ENCODE measurements at places on chromosomes 1 and 21.

DNA sequence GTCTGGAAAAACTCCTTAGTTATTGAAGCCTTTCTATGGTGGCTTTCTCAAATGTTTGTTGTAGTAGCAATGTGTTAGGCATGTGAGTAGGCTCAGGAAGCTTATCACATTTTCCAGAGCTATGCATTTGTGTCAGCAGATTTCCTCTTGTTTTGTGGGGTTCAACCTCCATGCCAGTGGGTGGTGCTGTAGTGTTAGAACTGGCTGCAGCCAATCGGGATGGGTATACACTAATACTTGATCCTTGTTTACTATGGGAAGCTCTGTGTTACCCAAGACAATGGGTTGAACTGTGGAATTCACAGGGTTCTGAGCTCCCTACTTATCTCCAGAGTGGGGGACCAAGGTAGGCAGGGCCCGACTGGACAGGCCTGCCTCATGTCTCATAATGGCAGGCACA lies 348.5 kb upstream of the ADAMTS5 start:
- no peak for DNase-seq

DNA sequence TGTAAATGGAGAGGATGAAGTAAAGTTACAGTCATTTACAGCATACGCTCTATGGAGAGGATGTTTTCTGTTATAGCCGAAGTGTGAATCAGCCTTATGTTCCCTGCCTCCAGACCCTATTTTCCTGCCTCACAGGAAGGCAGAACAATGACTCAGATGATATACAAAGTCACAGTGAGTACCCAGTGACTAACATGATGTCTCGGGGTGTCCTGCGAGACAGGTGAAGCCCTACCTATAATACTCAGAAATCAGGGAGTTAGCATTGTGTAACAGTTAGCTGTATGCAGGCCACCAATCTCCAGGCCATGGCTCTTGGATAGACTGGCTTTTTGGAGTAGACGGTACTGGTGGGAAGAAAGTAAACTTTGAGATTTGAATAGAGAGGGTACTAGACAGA lies 55.6 kb upstream of the FBXO28 start:
- no peak for DNase-seq

DNA sequence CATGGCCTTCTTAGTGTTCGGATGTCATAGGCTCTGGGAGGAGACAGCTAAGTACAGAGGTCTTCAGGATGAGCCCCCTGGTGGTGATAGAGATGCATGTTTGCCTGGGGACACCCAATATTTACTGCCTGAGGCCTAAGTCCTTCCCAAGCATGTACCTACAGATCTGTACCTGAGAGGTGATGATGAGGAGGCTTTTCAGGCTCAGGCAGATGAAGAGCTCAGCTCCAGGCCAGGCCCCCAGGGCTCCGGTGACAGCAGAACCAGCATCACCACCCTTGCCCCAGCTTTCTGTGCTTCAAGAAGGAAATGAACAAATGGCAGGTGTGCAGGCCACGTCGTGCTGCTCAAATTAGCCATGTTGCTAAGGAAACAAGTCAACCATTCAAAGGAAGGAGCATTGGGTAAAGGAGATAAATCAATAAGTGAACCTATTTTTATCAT lies 21.1 kb downstream of the CACNA1E start:
- DNase-seq = no peak

GRCh38 chr1:185912504-185912903 lies 178.3 kb downstream of the HMCN1 start:
- DNase-seq = no peak

DNA sequence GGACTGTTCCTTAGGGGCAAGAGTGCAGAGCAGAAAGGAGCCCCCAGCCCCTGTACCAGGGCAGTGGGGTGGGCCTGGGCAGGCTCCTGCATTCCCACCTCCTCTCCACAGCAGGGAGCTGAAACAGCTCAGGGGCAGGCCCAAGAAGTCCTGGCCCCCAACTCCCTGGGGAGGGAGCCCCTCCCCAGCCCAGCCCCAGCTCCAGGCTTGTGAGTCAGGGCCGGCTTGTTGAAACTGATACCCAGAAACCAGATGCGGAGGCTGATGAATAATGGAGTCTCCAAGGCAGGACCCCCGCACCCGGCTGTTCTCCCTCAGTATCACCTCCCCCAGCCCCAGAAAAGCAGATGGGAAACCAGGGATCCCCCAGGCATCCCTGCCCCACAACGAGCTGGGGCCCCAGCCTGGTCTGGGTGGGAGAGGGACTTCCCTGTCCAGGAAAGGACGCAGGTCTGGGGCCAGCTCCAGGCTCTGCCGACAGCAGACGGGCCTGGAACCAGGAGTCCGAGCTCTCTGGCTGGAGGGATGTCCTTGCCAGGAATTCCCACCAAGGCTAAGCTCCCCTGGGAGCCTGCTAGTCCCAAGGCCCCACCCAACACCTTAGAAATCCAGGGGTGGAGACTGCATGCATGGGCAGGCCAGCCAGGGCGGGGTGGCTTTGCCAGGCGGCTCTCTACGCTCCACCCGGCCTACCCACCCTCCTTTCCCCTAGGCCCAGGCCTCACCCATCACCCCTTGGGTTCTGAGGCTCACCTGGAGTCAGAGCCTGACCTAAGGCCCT lies 2.7 kb downstream of the PLEKHG5 start:
- DNase-seq = no peak

- no peak for DNase-seq
These were observed 512.2 kb upstream of the NR5A2 start for GRCh38 chr1:199515261-199515660.

- no peak for DNase-seq
These were observed 84.2 kb downstream of the SPATA46 start for GRCh38 chr1:162292422-162292849.

DNA sequence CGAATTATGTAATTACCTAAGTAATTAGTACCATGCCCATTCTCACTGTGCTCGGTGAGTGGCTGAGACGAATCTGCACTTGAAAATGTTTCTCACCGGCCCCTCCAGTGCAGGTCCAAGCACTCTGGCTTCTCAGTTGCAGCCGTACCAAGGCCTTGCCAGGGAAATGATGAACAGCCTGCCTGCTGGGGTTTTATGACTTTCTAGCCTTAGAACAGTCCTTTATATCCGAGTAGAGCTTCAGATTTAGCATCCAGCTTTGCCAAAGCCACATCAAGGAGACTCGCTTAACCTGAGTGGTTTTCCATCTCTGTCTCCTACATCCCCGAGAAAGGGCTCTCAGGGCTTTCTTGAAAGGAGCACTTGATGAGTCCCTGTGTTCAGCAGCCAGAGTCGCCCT lies 83.4 kb downstream of the GREM2 start:
- no peak for DNase-seq

DNA sequence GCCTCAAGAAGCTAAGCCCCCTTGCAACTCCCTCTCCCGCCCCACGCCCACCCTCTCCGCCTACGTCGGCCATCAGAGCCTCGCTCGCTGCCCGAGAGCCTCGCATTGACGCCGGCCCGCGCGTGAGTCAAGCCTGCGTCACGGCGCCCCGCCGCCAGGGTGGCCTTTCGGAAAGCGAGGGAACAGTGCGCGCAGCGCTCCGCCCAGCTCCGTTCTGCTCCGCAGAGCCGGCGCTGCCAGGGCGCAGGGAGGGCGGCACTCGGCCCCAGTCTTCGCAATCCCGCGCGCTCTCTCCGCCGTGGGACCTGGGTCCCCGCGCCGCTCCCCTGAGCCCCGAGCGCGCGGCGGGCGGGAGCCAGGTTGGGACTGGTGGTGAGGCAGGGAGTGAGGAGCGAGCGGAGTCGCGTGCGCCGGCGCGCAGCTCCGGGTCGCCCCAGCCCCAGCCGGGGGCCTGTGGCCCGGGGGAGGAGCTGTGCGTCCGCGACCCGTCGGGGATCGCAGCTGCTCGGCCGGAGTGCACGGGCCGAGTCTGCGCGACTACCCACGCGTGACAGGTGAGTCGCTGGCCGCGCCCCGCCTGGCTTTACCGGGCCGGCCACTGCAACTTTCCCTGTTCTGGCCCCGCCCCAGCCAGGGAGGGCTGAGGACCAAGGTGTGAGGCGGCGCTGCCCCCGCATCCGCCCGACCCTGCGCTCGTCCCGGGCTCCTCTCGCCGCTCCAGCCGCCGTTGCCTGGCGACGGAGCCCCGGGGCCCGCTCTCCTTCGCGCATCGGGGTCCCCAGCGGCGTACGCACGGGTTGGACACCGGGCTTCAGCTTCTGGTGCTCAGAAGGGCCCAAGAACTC lies at the start of gene SLC6A17:
Gene SLC6A17 (plus strand): TSS at position 165 of the 845 bp plus-strand sequence. CDS start 16,436 bp downstream, outside the sequence.
- no peak for DNase-seq

DNA sequence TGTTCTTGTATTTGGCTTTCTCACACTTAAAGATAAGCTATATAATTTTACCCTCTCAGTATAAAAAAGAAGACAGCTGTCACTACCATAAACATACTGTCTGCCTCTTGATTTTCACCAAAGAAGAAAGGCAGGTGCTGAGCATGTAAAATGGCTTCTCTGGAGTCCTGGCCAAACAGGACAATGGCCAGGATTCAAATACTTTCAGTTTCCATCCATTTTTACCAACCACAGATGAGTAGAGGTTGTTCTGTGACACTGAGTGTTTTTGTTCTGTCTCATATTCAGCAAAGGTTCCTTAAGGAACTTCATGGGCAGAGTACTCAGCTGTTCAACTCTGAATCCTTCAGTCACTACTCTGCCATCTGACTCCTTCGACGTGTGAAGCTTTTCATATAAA lies 29.4 kb upstream of the RAB3GAP2 start:
- no peak for DNase-seq

- no peak for DNase-seq
These were observed 7.0 kb downstream of the COL24A1 start for GRCh38 chr1:86149591-86149990.

DNA sequence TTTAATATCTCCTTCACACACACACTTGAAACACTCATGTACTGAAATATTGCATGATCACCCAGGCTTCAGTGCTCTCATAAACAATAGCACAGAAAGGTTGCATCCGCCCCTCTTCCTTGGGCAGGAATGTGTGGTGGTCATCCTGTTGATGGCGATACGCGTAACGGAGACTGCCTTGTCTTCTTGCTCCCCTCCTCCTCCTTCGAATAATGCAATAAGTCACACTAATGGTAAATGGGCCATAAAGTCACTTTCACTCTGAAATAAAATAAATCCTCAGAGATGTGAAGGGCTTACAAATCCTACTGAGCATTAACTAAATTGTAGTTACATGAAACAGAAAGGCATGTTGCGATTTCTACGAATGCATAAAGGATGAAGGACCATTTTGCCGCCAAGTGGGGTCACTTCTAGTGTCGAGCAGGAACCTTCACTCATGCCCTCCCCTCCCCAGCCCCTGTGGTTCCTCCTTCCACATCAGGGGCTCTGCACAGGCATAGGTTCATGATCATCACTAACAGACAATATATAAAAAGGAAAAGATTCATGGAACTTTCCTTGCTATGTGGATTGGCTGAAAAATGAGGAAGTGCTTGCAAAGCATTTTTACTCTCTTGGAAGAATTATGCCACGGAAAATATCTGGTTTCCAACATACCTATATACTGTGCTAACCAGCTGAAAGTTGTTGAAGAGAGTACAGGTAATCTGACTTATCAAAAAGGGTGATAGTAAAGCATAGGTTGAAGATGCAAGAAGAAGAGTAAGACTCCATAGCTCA lies 1.2 kb upstream of the PGBD5 start:
- DNase-seq = no peak

DNA sequence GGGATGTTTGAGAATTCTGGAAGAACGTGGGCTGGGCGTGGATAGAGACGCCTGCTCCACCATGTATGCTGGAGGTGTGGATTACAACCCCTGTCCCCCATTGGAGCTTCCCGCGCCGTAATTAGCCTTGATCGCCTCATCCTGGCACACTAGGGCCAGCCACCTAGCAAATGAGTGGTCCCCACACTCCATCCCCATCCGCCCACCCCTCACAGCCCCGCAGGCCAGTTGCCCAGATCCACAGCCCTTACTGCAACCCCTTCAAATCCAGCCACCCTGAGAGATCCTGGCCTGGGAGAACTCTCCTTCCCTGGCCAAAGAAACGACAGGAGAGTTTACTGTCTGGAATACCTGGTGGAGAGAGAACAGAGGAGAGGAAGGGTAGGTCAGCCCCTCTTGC lies 375 bp upstream of the GJA4 start:
- DNase-seq = no peak

DNA sequence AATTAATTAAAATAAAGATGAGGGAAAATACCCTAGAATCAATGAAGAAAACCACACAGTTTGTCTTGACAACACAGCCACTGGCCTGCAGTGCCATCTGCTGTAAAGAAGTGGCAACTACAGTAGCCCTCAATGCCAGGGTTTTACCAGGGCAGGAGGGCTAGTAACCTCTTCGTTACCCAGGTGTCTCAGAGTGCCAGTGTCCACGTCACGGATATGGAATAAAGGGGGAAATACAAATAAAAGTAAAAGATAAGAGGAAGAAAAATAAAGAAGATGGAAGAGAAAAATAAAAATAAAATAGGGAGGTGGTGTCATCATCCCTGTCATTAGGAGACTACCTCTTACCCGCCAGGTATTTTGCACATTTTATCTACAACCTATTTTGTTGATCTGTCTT lies 14.2 kb upstream of the SLC44A3 start:
- peak; percentile 9 for DNase-seq

DNA sequence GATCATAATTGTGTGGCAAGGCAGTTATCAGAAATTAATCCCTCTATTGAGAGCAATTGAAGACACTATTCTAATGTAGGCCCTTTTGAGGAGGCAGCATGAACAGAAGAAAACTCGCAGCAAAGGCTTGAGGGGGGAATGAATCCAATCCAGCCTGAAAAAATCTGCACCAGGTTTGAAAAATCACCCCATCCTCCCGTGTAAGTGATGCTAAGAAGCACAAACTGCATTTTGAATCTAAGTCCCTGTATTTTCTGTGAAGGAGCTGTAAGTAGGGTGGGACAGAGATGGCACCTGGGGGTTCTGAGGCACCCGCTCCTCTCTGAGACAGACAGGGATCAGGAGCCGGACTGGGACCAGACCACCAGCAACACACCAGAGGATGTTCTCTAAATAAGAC lies at the start of gene CRB1:
Gene CRB1 (plus strand): TSS at position 241 of the 400 bp plus-strand sequence. CDS start 161 bp downstream, outside the sequence.
- no peak for DNase-seq

- no peak for DNase-seq
These were observed 805.8 kb downstream of the USP25 start for GRCh38 chr21:16535626-16536025.

- no peak for DNase-seq
These were observed 3.6 kb upstream of the ZMYM4 start for GRCh38 chr1:35264871-35265270.

- DNase-seq = no peak
These were observed 49.4 kb downstream of the ILDR2 start for GRCh38 chr1:166925810-166926478.

- no peak for DNase-seq
These were observed 462 bp upstream of the RXRG start for GRCh38 chr1:165445388-165445787.

- DNase-seq = no peak
These were observed 12.7 kb upstream of the OBSCN start for GRCh38 chr1:228194921-228195812.

DNA sequence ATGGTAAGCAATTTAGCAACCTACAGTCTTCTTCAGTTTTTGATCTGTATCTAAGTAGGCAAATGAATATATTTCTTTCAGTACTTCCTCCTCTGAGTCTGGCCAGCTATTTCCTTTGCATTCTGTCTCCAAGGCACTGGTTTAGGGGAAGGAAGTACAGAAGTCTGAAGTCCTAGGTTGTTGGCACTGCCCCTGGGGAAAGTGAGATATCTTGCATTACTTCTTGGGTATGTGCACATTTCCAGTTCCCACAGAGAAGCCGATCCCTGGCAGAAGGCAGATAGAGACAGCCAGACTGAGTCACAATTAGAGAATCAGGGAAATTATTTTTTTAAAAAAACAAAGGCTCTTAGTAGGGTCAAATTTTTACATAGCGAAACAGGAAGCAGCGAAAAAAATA lies 98.8 kb downstream of the RASAL2 start:
- no peak for DNase-seq

- no peak for DNase-seq
These were observed 1.5 kb upstream of the PRDX6 start for GRCh38 chr1:173475564-173476196.

- DNase-seq = no peak
These were observed 60.0 kb upstream of the AJAP1 start for GRCh38 chr1:4594286-4594991.

All from stimulated activated CD8-positive, alpha-beta memory T cell treated with anti-CD3 and anti-CD28 coated beads, Interleukin-15, amount 100 ng/mL, for 4 hours (primary cell).